ENCODE measurements at places on chromosomes 11 and 22.

DNA sequence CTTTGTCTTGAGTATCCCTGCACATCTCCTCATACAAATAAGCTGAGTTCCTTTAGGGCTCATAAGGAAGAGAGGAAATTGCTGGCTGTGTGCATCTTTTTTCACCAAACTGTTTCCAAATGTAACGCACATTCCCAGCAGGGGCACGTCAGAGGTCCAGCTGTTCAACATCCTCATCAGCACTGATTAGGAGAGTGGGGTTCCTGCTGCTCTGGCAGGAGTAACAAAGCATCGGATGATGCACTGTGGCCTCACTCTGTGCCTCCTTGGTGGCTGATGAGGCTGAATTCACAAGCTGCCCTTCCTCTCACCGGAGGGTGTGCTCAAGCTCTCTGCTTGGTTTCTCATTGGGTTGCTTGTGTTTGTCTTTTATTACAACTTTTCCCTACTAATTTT is 35.5 kb upstream of the SLC25A1 start:
- DNase-seq: peak; percentile 29

DNA sequence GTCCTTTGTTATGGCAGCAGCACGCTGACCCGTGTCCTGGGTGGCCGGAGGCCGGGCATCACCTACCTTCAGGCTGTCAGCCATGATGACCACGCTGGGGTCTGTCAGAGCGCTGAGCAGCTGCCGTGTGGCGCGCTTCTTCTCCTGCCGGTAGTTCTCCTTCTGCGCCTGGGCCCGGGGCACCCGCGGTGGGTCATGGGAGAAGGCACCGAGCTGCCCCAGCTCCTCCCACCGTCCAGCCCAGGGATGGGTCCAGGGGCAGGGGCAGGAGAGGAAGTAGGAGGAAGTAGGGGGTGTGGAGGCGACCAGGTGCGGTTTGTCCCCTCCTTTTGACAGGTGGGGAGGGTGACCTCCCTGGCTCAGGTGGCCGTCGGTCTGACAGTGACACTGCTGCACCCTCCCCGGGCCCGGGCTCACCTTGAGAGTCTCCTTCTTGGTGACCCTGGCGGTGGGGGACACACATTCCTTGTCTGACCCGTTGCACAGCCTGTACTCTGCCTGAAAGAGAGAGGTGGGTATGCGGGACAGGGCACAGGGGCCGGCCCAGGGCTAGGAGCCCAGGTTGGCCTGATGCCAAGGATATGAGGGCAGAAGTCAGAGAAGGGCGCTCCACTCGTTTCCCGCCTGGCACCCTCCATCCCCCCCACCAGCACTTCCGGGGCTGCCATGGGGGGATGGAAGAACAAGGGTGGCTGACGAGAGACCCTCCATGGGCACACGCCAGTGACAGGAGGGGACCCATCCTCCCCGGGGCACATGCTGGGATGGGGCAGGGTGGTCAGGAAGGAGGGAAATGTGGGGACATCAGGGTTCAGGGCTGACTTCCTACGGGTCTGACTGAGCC is 43.0 kb downstream of the OSBPL5 start:
- no peak for DNase-seq

DNA sequence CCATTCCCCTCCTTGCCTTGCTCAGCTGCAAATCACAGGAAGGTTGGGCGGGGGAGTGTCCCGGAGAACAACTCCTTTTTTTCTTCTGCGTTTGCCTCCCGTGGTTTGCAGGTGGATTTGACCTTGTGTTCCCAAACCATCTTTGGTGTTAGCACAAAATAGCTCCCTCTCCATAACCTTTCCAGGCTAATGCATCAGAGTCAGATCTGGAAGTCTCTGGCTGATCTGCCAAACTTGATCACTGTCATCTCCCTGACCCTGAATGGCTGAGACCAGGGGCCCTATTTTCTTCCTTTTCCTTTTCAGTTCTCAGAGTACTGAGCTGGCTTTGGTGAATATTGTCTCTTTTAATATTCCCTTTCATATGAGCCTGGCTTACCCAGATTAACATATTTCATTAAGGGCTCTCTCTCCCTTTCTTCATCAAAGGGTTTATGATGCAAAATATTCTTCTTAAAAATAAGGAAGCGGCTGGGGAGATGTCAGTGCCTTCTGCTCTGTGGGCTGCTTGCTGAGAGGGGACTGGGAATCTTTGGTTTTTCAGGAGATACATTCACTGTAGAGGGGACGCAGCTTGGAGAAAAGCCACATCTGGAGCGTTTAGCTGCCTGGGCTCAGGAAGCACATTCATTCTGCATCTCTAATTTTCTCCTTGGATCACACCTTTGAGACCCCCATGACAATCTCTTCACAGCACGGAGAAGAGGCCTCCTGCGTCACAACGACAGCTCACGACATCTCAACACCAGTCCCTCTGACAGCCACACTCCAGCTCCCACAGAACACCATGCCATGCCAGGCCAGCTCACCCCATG is 148.3 kb downstream of the CEP164 start:
- no peak for DNase-seq

- no peak for DNase-seq
Measured at GRCh38 chr11:5922749-5923426, 19.2 kb upstream of the OR56A3 start.

- DNase-seq: no peak
Measured at GRCh38 chr22:36505998-36506635, 723 bp downstream of the FOXRED2 start.

DNA sequence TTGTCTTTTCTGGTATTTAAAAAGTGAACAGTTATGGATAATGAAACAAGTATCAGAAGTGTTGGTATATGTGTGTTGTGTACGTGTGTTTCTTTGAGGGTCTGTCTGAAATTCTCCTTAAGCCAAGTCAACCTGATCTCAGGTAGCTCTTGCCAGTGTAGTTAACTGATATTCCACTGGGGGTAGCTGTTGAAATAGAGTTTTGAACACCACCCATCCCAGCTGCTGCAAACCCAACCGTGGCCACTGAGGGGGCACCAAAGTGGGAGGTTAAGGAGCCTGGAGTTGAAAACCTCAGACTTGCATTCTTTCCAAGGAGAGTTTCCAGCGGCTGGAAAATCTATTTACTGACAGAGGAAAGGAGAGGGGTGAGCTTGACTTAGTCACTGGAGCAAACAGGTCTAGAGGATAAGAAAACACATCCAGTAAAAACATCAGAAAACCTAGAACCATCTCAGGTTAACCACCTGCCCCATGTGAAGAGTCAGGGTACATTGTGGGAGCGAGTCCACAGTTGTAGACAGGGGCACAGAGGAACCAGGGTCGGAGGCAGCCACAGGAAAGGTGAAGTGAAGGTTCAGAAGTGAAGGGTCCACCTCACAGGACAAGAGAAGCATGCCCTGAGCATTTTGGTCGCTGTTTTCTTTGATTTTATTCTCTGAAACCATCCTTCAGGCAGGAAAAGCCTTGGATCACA is 8.8 kb upstream of the CUL5 start:
- DNase-seq: peak; percentile 24

- peak; percentile 76 for DNase-seq
Measured at GRCh38 chr11:96424693-96425092, 34.9 kb downstream of the JRKL start.

- no peak for DNase-seq
Measured at GRCh38 chr11:45270946-45271716, 15.0 kb downstream of the SYT13 start.

DNA sequence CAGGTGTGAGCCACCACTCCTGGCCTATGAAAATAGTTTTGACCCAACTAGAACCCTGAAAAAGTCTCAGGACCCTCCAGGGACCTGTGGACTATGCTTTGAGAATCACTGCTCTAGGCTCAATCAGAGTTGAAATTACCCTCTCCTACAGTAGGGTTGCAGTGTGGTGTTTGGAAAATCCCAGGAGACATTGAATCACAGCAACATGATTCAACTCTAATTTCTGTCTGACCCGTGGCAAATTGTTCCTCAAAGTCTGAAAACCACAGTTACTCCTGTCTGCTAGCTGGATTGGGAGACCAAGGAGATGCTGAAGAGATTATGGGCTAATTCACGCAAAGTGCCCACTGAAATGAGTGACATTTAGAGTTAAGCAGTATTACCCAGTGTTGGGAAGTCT is 5.4 kb upstream of the MTMR3 start:
- peak; percentile 68 for DNase-seq

DNA sequence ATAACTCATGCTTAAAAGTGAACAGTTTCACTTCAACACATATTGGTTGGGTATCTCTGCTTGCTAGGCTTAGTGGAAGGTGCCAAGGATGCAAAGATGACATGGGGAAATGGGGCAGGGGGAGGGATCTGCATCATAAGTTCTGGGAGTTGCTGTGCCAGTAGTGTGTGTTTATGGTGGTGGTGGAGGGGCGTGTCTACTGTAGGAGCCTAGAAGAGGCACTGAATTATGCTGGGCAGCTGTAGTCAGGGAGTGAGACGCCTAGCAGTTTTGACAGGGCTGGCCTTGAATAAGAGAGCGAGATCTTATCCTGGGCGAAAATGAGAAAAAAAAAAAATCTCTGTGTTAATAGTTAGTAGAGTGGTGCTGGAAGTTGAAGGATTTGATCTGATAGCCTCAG is 3.0 kb downstream of the ELMOD1 start:
- no peak for DNase-seq

- DNase-seq: no peak
Measured at GRCh38 chr11:68013611-68014156, 3.6 kb downstream of the ALDH3B1 start.

- no peak for DNase-seq
Measured at GRCh38 chr11:76772100-76772782, 10.9 kb upstream of the TSKU start.

DNA sequence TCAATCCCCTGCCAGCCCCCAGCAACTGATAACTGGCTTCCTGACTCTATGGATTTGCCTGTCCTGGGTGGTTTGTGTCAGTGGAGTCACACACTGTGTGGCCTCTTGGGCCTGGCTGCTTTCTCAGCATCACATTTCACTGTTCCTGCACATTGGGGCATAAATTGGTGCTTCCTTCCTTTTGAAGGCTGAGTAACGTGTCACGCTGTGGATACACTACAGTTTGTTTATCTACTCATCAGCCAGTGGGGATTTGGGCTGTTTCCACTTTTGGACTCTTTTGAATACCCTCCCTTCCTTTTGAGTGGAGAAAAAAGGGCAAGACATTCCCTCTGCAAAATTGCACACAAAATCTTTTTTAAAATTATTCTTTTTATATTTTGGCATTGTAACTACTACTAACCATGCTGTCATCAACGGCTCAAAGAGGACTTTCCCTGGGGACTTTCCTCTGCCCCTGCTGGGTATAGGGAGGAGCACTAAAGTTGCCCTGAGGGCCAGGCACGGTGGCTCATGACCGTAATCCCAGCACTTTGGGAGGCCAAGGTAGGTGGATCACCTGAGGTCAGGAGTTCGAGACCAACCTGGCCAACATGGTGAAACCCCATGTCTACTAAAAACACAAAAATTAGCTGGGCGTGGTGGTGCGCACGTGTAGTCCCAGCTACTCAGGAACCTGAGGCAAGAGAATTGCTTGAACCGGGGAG is 7.8 kb upstream of the CELSR1 start:
- no peak for DNase-seq

DNA sequence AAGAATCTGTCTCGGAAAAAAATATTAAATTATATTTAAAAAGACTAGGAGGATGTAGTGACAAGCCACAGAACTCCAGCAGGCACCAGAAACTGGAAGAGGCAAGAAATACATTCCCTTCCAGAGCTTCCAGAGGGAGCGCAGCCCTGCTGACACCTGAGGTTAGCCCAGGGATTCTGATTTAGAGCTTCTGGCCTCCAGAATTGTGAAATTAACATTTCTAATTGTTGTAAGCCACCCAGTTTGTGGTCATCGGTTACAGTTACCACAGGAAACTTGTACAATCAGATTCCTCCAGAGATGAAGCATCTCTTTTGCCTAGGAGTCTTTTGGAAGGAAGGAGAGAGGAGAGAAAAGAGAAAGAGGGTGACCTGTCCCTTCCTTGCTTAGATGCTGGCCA is 6.4 kb upstream of the UBASH3B start:
- DNase-seq: peak; percentile 82

GRCh38 chr11:35605706-35606105 is 12.6 kb upstream of the FJX1 start:
- peak; percentile 58 for DNase-seq

GRCh38 chr11:70537576-70538571 is 139.5 kb downstream of the CTTN start:
- DNase-seq: no peak

GRCh38 chr11:100003985-100004384 is 683.1 kb upstream of the ARHGAP42 start:
- DNase-seq: no peak

DNA sequence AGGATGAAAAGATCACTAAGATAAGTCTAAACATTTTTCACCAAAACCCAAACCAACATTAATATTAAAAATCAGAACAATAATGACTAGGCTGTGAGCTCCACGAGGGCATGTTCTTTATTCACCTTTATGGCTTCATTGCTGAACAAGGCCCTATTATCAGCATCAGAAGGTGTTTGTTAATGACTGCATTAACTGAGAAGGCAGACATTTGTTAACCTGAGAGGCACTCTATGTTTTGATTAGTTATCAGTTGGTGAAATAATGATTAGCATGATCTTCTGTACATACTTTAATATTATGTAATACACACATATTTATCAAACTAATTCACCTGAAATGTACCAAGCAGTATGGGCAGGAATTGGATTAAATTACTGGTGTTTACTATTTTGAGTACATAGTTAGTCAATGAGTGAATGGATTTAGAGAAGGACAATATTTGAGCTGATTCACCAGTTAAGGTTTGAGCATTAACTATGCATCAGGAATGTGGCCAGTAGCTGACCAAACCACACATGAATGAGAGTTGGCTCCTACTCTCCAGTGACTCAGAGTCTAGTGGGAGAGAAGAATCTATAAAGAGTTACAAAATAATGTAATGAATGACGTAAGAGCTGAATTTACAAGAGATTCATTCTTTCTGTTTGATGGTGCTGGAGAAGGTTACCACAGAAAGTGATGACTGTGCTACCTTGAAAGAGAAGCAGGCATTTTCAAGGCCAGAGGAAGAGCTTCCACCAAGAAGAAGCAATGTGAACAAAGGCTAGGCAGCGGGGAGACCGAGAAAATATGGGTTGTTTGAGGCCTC is 6.7 kb downstream of the IL18 start:
- peak; percentile 99 for DNase-seq

DNA sequence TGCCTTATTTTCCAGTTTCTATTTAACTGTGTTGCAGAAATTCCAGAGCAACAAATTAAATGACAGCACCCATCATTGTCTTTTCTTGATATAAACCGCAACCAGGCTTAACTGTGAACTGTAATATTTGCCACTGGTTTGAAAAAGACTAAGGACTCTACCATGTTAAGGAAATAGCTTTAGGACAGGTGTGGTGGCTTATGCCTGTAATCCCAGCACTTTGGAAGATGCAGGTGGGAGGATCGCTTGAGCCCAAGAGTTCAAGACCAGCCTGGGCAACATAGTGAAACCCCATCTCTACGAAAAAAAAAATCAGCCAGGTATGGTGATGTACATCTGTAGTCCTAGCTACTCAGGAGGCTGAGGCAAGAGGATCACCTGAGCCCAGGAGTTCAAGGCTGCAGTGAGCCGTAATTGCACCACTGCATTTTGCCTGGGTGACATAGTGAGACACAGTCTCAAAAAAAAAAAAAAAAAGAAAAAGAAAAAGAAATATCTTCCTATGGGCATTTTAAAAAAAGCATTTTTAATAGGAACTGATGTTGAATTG is 28.8 kb downstream of the HIRA start:
- DNase-seq: no peak

GRCh38 chr11:44032299-44033085 is 15.3 kb upstream of the ACCSL start:
- peak; percentile 60 for DNase-seq

GRCh38 chr11:115505175-115505574 is 960 bp upstream of the CADM1 start:
- DNase-seq: no peak
